ENCODE measurements at places on chromosomes 11 and 22. TPM values are rescaled to one million over a fixed set of nuclear protein-coding genes. Genes with fewer than 3 reads are reported as not detected.

Gene KIRREL3
- not detected for total RNA-seq

DNA sequence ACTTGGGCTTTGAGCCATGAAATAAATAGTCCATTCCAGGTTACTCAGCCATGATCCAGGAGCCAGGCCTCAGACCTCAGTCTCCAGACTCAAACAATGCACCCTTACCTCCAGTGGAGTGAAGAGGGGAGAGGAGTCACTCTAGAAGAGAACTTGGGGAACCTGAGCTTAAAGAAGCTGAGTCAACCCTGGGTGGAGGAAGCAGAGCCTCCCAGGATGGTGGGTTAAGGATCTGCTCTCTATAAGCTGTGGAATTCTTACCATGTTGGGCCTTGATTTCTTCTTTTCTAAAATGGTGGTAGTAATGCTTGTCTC, 113.2 kb downstream of the NECTIN1 start:
- no peak for DNase-seq

GRCh38 chr11:28529046-28529445, 420.9 kb downstream of the METTL15 start:
- no peak for DNase-seq

Gene TPCN2
- total RNA-seq, result 19.1 TPM

Gene SAA1
- total RNA-seq, result not detected

Gene SERHL2
- total RNA-seq, result 2.4 TPM

Gene OSBP
- total RNA-seq, result 38.6 TPM

DNA sequence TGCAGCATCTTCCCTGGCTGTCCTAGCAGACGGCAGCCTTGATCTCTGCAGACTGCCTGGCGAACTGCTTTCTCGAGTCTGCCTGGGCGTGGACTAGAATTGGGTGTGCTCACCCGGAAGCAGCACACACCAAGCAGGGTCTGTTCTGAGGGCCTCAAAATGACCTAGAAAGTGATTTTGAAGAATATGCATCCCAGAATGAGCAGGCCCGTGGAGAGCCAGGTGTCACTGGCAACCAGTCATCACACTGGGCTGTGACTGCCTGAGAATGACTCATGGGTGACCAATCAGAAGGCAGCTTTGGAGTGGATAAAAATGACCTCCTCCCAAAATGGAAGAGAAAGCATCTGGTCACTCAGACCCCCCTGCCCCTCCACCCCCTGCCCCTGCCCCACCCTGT, 114.9 kb upstream of the NECTIN1 start:
- no peak for DNase-seq

DNA sequence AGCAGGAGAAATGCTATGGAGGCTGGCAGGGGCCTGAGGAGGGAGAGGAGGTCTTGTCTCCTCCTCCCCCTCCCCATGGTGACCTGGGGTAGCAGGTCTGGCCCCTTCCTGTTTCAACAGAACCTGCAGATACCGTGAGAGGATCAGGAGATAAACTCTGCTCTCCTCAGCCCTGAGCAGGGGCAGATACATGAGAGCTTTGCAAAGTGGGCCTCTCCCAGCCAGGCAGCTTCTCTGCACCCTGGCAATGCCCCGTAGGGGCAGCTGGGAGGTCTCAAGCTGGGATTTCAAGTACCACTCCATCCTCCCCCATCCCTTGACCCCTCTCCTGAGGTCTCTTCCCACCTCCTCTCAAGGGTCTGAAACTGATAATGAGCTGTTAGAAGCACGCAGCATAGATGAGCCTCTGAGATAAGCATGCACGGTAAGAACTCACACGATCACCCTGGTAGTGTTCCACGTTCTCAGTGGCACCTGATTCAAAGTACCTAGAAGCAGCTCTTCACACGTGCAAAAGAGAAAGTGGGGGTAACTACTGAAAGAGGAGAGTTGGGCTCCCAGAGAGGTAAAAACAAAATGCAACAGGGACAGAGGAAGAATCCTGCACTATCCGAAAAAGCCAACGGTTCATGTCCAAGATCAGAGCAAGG, 4.9 kb upstream of the CCDC86 start:
- no peak for DNase-seq

Gene KCNK7
- total RNA-seq, result 0.99 TPM

GRCh38 chr11:92101920-92102319, 122.7 kb upstream of the FAT3 start:
- DNase-seq, result no peak

- DNase-seq, result no peak
These were observed 432.2 kb upstream of the NARS2 start for GRCh38 chr11:79006854-79007253.

DNA sequence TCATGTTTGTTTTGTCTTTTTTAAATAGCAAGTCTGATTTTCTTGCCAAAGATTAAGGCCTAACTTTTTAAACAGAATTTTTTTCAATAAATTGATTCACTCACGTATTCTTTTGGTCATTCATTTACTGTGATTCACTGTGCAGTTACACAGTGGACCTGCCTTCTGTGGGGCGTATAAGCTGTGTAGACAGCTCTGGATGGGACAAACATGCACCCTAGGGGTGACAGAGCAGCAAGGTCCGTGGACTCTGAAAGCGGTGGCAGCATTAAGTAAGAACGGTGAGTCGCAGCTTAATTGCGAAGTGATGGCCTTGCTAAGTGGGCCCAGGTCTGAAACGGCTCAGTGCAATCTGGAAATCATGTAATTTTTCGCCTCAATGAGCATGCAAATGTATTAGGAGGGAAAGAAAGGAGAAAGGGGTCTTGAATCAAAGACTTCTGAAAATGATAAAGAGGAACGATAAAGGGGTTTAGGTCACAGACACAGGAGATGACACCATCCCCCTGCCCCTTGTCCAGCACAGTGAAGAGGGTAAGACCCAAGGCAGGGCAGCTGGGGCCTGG, 113.1 kb downstream of the SPATA19 start:
- DNase-seq, result no peak

Gene GRK3
- 36.6 TPM for total RNA-seq

DNA sequence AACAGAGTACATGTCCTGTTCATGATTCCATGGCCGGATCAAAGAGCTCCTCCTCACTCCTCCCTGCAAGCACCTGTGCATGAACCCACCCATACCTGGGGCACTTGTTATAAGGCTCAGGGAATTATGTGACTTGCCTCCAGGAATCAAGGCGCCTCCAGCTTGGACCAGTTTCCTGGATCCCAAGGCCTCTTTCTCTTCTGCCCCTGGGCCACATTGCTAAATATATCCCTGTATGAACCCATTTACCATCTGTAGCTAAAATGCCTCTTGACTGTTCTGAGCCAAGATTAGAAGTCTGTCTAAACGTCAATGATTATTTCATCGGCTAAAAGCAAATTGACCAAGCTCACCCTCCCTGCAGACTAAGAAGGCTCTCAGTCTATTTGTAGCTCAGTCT, 135.6 kb downstream of the KIRREL3 start:
- DNase-seq, result no peak

DNA sequence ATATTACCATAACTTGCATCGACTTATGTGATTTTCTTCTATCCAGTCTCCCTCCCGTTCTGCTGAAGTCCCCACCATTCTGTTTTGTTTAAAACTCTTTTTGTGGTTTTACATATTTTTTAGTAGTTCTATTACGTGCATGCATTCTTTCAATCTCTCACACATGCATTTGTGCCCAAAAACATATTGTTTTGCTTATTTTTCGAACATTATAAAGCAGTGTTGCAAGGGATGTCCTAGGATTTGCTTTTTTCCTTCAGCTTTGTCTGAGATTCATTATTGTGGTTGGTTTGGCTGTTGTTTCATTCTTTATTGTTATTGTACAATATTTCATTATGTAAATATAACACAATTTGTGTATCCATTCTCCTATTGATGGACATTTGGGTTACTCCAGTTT, 235.7 kb downstream of the DYNC2H1 start:
- no peak for DNase-seq

Gene SYNGR1
- total RNA-seq, result 0.37 TPM

Gene GGTLC3
- total RNA-seq, result not detected

- no peak for DNase-seq
These were observed at the start of gene SCN2B for GRCh38 chr11:118175993-118176777. TSS of gene SCN2B (minus strand) at chr11:118176639. CDS start at chr11:118176431, 208 bp downstream.

Gene ANGPTL5
- total RNA-seq, result not detected

Gene TMEM86A
- 0.52 TPM for total RNA-seq

Gene MUC5AC
- total RNA-seq, result not detected

Gene FAM89B
- total RNA-seq, result 33.6 TPM
